ENCODE measurements at places on chromosomes 11 and 22.

DNA sequence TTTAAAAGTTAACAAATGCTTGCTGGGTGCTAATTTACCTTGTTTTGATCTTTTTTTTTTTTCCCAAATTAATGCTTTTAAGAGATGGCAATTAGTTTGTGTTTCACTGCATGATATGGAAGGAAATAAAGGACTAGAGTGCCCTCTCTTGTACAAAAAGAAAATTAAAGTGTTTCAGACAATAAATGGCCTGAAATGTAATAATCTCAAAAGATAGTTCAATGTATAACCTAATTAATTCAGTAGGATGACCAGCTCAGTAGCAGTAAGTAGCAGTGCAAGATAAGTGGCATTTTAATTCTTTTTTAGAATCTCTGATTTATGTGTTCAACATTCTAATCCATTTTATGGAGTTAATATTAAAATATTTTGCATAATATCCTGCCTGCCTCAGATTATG is 39.9 kb upstream of the MYO18B start:
- no peak for DNase-seq

GRCh38 chr22:48952256-48953102 is 875.2 kb downstream of the BRD1 start:
- no peak for DNase-seq

- DNase-seq, result no peak
These were observed 44.9 kb downstream of the RRAS2 start for GRCh38 chr11:14314127-14314526.

- DNase-seq, result peak; percentile 51
These were observed 64.8 kb downstream of the STIM1 start for GRCh38 chr11:3920148-3920852.

DNA sequence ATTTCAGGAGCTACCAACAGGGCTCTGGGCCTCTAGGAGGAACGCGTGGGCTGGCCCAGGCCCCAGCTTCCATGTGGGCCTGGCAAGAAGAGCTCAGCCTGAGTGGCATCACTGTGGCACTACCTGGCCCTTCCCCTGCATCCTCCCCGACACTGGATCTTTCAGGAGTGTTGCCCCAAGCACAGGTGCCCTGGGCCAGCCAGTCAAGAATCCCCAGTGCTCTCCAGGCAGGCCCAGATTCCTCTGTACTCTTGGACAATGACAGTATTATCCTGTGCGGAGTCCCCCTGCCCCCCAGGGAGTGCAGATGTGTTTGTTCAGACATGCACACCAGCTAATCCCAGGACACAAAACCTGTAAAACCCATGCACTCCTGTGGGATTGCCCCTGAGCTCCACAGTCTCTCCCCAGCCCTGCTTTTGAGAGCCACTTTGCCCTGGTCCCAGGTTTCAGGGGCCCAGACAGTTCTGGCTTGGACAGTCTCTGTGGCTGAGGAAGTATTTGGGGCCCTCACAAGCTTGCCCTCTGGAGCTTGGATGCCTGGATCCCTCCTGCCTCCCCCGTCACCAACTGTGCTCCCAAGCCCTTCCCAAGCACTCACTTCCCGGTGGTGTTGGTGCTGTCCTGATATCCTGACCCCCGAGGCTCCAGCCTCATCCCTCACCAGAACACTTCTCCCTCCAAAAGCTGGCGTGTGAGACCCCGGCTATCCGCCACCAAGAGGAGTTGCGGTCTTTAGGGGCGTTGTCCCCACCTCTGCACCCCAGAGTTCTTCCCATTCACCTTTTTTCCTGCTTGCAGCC is 39.9 kb downstream of the KCNC1 start:
- DNase-seq, result no peak

- DNase-seq, result no peak
These were observed 52.6 kb downstream of the PITPNB start for GRCh38 chr22:27866135-27867084.

GRCh38 chr11:14340721-14341120 is 18.3 kb downstream of the RRAS2 start:
- DNase-seq, result no peak

- no peak for DNase-seq
These were observed 21.9 kb downstream of the SAMM50 start for GRCh38 chr22:43976861-43977795.

DNA sequence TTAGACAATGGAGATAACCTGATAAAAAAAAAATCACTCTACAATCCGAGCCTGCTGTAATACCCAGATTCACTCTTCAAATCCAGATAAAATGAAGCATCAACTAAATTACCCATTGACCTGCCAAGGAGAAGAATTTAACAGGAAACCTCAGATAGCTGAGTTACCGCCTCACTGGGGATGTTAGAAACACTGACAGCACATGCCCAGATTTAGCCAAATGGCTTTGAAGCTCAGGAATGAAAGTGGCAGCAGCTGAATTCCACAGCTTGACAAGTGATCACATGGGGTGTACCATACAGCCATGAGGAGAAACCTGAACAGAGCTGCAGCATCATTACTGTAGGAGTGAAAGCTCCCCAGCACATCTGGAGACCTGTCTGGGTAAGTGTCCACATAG is 807.6 kb downstream of the DLG2 start:
- DNase-seq, result no peak

GRCh38 chr11:109326781-109327180 is 95.2 kb upstream of the C11orf87 start:
- no peak for DNase-seq

- no peak for DNase-seq
These were observed 774 bp upstream of the E2F8 start for GRCh38 chr11:19241260-19242178.

- peak; percentile 5 for DNase-seq
These were observed at the start of gene SLC37A2 for GRCh38 chr11:125062931-125063428. Gene SLC37A2, plus strand, starts transcription at chr11:125063305. Its CDS starts 63 bp downstream, at chr11:125063368.

DNA sequence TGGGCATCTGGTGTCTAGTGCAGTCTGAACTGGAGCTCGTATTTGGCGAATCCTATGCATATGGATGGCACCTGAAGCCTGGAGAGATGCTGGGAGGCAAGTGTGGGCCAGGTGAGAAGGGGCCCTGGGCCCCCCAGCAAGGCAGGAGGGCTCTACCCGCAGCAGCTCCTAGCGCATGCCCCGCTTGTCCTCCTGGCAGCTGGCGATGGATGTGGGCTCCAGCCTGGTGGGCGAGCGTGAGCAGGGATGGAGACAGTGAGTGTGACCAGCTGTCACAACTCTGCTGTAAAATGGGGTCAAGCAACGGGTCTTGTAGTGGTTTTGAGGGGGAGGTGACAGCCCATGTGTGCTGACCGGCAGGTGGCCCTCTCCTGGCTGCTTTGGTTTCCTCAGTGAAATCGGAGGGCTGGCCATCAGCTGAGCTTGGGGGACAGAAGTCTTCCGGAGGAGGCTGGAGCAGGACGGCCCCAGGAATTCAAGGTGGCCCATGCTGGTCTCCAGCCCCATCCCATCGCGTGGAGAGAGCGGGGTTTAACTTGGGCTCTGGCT is 12.0 kb downstream of the FRMD8 start:
- no peak for DNase-seq

DNA sequence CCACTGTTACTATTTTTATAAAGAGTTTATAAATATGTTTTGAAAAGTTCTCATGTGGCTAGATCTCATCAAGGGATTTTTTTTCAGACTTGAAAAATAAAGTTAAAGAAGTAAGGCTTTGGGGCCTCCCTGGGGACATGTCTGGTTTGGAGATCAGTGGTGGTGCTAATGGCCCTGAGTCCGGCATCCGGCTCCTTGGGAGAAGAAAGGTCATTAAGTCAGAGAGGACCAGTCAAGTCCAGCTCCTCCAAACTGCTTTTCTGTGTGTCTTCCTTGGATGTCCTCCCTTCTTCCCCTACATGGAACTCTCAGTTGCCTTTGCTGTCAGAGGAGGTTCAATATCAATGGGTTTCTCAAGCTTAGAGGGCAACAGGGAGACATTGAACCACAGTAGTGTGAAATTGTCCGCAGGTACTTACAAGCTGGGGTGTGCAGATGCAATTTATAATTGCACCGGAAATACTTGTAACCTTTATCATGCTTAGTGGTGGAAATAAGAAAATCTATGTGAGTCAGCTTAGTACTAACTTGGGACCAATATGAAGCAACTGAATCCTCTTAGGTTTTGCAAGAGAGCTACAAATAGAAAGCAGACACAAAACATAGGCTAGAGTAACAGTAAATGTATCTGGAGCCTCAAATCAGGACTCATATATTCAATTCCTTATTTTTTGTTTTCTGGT is 144.3 kb downstream of the TEAD1 start:
- no peak for DNase-seq

DNA sequence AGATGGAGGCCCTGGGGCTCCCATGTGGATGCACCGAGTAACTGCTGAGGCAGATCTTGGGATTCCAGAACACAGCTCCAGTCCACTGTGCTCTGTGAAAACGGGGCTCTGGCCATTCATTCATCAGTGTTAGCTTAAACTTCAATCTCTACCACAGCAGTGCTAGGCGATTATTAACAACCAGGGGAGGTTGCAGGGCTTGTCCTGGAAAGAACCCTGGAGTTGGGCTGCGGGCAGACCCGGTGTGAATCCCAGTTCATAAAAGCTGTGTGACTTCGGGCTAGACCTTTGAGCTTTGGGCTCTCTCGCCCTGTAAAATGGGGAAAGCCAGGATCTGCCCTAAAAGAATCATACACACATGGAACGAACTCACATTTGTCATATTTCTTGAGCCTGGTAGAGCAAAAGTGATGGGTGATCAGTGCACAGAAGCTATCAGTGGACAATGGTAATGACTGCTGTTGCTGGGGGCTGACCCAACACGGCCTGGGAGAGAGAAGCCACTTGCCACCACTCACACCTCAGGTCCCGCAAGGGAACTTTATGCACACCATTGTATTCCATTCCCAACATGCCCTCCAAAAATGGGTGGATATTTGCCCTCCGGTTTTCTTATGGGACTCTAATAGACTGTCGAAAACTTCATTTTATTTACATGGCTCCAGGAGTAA is 15.6 kb upstream of the CRYBB3 start:
- no peak for DNase-seq

DNA sequence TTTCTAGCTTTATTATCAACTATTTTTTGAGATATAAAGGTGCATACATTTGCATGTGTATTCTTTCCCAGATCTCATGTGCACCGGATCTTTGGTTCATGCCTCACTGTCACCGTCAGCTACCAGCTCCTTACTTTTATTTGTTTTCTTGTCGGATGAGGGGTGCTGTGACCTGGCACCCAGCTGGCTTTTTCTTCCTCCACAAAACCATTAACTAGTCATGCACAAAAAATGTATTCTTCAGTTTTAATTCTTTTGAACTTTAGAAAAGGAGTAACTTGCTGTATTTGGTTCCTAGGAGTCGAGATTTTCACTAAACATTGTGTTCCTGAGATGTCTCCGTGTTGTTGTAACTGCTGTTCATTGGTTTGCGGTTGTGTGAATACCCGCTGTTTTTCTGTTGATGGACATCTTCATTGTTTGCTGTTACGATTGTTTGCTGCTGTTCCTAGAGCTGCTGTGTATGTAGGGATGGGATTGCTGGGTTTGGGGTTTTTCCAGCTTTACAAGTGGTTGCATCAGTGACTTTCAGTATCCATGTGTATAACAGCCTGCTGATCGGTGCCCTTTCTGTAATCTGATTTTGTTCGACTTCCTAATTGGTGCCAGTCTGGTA is 39.4 kb downstream of the MOV10L1 start:
- no peak for DNase-seq

GRCh38 chr11:119844808-119845207 is 115.8 kb upstream of the NECTIN1 start:
- DNase-seq, result no peak

- DNase-seq, result no peak
These were observed 17.6 kb downstream of the MED15 start for GRCh38 chr22:20525048-20525447.

DNA sequence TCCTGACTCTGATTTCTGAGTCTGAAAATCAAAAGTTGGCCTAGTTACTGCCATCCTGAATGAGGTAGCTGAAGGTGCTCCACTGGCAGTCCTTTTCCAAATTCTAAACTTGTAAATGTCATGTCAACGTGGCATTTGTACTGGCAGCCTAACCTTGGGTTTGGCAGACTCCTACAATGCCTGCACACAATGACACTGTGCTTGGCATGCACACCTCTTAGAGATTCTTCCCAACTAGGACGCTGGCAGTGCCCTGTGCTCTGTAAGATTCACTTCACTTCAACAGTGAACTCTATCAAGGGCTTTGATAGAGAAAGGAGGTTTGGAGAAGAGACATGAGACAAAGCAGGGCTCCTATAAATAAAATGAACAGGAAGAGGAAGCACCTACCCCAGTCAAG is 21.9 kb upstream of the PPP2R1B start:
- DNase-seq, result no peak

GRCh38 chr22:20607157-20607907 is 99.9 kb downstream of the MED15 start:
- no peak for DNase-seq

DNA sequence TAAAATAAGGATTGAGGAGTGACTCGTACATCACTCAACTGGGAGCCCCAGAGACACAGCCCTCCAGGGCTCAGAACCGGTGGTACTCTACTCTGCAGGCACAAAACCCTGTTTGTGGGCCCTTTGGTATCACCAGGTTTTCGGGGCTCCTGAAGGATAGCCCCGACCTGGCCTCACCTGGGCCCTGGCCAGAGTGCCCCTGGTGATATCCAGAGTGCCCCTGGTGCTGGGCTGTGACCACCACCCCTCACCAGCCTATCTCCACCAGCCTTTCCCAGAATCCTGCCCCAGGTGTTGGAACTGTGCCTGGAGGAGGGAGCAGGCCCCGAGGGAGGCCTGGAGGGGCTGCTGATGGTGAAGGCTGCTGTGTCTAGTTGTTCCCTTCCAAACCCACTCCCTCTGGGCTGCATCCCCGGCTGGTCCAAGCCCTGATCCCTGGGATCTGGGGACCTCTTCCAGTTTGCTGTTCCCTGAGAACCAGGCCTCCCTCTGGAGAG is 2.2 kb upstream of the GGT5 start:
- DNase-seq, result no peak

DNA sequence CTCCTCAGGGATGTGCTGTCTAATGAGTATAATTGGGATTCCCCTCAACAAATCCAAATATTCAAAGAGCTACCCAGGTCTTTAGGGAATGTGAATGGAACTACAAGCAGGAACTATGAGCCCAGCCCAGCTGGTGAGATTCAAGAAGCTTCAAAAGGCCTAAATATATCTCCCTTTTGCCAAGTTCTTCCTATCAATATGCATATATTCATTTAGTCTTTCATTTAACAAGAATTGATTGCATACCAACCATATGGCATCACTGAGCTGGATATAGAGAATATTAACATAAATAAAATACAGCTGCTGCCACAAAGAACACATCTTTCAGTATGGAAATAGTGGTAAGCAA is 58.9 kb upstream of the PRSS23 start:
- DNase-seq, result no peak

All from activated CD8-positive, alpha-beta memory T cell treated with anti-CD3 and anti-CD28 coated beads for 1 hour (primary cell).